ENCODE measurements at places on chromosomes 13 and 19.

GRCh38 chr13:113057084-113057483 lies 48.5 kb upstream of the F7 start:
- no peak for DNase-seq

- DNase-seq, result peak; percentile 80
Observed at GRCh38 chr13:20993661-20994440, 67.5 kb downstream of the LATS2 start.

DNA sequence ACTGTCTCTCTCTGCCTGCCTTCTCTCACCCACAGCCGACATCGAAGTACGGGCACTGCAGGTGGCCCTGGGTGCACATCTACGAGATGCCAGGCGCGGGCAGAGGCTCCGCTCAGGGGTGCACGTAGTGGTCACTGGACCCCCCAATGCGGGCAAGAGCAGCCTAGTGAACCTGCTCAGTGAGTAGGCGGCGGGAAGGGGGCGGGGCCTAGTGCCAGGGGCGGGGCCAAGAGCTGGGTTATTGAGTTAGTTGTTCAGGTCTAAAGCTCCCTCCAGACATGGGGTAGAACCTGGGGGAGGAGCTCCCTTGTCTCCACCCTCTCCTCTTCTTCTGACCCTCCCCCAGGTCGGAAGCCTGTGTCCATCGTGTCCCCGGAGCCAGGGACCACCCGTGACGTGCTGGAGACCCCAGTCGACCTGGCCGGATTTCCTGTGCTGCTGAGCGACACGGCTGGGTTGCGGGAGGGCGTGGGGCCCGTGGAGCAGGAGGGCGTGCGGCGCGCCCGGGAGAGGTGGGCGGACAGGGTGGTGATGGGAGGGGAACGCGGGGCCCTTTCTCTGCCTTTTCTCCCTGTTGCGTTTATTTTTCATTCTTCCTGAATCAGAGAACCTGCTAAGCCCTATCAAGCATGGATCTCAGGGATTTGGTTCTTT lies 1.9 kb downstream of the GTPBP3 start:
- no peak for DNase-seq

GRCh38 chr13:98824376-98825160 lies 72.1 kb upstream of the SLC15A1 start:
- no peak for DNase-seq

- no peak for DNase-seq
Observed at GRCh38 chr13:51240958-51241357, 18.8 kb downstream of the FAM124A start.

Data from fibroblast of upper back skin (primary cell).